SK-MEL-5 (cell line): ENCODE measurements at places on chromosomes 7 and 10.

DNA sequence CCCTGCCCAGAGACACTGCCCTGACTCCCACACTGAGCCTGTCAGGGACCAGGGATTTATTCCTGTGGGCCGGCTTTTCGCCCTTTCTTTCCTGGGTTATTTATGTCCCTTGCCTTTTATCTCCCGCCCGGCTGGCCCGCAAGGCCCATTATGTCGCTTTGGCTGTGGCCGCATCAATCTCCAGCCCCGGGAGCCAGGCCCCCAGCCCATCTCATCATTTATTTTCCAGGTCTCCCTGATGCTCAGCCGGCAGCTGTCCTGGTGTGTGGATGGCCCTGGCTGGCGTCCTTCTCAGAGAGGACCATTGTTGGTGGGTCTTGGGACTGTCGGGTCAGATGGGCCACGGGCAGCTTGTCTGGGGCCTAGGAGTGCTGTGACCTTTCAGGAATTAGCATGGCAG lies 82.3 kb downstream of the FAM241B start:
- no peak for DNase-seq

DNA sequence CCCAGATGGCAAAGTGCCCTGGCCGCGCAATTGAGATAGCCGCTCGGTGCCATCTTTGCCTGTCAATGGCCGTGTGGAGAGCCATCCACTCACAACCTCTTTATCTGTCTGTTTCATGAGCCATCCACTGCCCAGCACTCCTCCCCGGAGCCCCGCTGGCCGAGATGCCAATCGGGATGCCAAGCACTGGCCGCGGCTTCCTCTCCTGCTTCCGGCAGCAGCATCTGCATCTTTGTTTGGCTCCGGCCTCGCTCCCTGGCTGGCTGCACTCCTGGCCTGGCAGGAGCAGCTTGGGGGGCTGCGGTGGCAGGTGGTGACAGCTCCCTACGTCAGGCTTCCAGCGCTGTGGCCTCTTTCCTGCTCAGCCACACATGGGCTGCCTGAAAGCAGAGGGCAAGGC lies 231.7 kb downstream of the USP6NL start:
- no peak for DNase-seq

DNA sequence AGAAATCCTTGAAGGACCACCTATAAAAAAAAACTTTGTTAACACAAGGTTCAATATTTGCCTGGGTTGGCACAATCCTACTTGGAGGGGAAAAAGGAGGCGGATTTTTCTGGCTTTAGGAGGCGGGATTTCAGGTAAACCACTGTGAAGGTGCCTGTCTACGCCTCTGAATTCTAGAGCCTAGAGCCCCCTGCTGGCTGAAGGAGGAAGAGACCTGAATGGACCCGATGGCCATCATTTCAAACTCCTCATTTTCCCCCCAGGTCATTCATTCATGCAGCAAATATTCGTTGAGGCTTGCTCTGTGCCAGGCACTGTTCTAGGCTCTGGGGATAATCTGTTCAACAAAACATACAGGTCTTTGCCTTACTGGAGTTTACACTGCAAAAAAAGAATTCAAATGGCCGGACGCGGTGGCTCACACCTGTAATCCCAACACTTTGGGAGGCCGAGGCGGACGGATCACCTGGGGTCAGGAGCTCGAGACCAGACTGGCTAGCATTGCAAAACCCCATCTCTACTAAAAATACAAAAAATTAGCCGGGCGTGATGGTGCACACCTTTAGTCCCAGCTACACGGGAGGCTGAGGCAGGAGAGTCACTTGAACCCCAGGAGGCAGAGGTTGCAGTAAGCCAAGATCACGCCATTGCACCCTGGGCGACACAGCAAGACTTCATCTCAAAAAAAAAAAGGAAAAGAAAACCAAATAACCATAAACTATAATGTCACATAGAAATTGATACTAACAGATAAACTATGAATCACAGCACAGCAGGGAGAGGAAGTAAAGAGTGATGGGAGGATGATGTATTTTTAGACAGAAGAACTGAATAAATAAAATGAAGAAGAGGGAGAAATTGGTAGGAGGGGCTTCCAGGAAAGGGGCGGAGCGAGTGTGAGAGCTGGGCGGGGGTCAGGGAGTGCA lies 90.1 kb upstream of the NFE2L3 start:
- DNase-seq: peak; percentile 93

DNA sequence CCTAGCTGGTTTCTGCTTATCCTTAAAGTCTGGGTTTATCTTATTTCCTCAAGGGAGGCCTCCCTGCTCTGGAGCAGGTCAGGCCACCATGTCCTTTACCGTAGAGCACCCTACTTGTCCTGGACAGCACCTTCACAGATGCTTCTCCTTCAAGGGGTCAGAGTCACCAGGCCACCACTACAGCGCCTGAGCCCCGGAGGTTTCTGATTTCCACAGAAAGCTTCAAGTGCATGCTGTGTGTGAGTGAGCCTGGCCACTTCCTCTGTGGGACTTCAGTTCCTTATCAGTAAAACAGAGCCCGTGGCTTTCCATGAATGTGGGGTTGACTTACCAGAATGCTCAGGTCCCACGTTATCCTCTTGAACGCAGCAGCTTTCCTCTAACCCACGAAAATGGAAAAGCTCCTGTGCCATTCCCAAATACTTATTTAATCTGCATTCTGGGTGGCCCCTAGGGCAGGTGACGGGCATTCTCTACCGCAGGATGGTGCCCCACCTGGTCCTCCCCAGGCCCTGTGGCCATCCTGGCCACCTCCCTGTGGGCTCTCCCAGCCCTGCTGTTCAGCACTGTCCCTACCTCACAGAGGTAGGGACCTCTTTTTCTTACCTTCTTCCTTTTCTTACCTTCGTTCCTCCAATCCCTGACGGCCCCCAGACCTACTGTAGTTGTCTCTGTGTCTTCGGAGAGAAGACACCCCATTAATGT lies 1.4 kb upstream of the DOCK1 start:
- DNase-seq: no peak

DNA sequence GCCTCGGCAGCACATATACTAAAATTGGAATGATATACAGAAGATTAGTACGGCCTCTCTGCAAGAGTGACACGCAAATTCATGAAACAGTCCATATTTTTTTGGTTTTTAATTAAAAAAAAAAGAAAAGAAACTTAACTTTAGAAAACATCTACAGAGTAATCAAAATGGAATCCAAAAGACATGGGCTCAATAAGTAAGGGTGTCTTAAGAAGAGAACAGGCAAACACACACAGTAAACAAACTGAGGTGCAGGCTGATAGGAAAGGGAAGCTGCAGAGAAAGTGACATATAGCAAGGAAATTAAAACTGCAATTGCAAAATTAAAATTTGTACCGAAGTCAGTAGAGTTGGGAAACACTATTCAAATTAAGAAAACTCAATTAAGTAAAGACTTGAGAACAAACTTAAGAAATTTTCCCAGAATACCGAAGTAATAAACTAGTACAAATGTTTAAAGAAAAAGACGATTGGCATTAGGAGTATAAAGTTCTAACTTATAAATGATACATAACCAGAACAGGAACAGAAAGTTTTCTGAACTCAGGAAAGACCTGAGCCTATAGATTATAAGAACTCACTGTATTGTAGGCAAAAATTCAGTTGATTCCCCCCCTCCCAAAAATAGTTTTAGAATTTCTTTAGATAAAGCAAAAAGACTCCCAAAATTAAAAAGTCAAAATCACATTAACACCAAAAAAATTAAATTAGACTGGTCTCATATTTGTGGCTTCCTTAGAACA lies 16.3 kb downstream of the MTPN start:
- DNase-seq: peak; percentile 28

DNA sequence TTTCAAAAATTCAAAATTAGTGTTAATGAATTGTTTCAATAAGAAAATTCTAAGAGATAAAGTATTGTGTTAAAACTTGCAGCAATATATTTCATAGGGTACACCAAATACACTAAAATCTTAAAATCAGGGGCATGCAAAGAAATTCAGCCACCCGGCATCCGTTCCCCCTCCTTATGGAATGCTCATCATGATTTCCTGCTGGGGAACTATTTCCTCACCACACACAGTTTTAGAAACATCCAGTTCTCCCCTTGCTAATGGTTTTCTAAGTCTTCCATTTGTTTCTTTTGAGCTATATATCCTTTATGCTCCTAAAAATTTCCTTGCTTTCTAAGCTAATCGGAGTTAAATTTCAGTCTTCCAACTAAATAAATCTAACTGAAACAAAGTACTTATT lies 60.7 kb downstream of the CHCHD3 start:
- DNase-seq: no peak

DNA sequence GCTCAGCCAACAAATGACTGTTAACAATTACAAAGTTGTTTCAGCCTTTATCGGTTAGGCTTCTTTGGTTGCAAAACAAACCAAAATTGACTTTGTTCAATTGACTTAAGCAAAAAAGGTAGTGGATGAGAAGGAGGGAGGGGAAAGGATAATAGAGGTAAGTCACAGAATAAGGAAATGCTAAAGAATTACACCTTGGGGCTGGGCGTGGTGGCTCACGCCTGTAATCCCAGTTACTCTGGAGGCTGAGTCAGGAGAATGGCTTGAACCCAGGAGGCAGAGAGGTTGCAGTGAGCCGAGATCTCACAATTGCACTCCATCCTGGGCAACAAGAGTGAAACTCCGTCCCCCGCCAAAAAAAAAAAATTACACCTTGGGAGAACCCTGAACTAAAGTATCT lies 41.4 kb downstream of the AHCYL2 start:
- DNase-seq: no peak

DNA sequence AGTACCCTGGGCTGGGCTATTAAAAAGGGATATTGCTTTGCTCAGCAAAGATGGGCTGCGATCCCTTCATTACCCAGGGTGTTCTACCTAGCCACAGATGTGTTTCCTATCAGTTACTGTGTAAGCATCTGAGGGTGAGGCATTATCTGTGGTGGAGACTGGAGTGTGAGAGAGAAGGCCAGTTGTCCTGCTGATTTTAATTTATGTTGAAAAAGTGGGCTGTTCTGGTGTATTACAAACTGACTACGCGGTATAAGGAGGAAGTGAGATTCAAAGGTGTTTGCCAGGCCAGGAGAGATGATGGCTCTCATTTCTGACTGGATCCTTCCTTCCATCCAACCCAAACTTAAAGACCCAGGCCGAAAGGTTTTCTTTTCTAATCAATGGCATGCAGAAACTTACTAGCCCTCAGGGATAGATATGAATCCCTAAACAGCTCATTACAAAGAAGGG lies 7.6 kb downstream of the TCF7L2 start:
- no peak for DNase-seq

DNA sequence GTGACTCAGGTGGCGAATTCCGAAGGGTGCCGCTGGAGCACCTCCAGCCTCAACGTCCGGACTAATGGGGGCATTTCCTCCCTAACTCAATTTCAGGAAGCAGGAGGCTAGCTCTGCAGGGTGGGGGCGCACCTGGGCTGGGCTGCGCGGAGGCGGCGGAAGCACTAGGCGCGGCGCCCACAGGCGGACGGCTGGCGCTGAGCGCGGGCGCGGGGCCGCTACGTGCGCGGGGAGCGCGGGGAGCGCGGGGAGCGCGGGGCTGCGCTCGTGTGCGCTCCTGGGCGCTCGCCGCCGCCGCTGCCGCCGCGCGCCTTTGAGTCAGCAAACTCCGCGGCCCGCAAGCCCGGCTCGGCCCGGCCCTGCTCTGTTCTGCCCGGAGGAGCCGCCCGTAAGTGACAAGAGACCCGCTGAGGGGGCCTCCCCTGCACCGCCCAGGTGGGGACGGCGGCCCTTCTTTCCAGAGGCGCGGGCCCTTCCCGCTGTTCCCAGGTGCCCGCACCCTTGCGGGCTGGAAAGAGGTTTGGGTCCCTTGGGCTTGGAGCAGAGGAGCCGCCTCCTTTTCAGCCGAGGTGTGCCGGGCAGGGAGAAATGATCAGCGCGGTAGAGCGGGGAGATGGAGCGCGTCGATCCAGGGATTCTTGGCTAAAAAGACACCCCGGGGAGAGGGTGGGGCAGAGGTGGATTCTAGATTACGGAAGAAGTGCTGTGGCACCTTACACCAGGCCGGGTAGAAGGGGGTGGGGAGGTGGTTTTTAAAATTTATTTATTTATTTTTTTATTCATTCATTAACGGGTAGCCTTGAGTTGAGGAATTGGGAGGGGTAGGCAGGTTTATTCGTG lies at the start of gene SNX10:
Gene SNX10 (plus strand): TSS at position 164 of the 840 bp plus-strand sequence. CDS start 54,581 bp downstream, outside the sequence.
- DNase-seq: peak; percentile 84
